ENCODE measurements at places on chromosomes 7 and 10.

- peak; percentile 88 for DNase-seq
Observed at GRCh38 chr7:41567731-41568114, 135.2 kb downstream of the INHBA start.

DNA sequence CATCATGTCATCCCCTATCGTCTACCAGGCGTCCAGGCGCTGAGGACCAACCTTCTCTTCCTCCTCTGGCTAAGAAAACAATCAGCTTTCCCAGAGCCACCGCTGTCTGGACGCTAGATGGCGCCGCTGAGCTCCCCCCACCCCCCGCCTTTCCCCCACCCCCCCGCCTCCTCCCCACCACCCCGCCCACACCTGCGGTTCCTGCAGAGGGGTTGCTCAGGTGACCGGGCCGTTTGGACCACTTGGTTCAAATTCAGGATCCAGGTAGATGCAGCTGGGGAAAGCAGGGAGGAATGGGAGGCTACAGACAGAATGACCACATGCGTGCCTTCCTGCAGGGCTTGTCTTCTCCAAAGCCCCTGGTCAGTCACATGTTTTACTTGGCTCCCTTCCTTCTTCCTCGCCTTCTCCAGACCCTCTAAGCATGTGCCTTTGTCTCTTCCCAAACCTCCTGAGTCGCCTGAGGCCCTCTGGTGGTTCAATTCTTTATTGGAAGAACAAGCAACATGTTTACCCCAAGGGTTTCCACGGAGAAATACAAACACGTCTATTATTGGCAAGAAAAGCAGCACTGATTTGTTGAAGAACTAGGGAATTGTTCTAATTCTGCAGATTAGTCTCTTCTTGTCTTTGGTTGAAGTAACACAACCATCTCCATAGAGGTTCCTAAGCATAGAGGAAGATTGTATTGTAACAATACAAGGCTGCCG, 24.7 kb downstream of the AOC1 start:
- peak; percentile 58 for DNase-seq

DNA sequence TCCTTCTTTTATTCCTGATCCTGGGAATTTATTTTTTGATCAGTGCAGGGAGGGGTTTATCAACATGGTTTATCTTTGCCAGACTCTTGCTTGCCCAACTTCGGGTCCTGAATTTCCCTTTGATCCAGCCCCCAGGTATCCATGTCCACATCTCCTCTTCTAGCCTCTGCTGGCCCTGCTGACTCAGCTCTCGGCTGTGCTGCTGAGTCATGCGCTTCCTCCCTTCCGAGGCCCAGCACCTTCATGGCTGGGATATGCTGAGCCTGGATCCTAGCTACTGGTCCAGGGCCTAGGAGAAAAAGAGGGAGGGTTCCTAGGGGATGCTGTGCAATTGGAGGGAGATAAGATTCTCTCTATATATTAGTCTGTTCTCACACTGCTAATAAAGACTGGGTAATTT, 380.7 kb upstream of the SHH start:
- DNase-seq, result no peak

GRCh38 chr10:84447701-84448400, 119.5 kb downstream of the CCSER2 start:
- DNase-seq, result no peak

DNA sequence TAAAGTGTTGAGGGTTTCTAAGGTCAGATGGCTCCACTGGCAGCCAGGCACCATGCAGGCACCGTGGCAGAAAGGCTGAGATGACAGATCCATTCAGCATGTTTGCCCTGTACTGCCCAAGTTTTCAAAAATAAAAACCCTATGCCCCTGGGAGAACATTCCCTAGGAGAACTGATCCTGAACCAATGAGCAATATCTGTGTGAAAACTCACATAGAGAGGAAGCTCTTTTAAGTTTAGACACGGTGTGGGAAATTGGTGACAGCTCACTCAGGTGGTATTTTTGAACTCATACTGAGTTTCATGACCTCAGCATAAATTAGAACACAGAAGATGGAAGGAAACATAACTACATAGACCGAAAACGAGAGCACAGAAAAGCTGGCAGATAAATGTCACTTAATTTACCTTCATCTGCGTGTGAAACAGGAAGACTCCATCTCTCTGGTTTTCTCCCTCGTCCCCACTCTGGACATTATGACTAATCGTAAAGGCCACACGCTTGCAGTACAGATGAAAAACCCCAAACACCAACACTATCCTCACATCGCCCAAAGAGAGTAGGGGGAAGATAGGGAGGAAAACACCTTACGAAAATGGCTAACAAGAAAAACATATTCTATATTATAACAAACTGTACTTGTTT, 127.8 kb downstream of the ICA1 start:
- no peak for DNase-seq

- DNase-seq, result no peak
Observed at GRCh38 chr7:138116892-138117291, 40.6 kb downstream of the AKR1D1 start.

DNA sequence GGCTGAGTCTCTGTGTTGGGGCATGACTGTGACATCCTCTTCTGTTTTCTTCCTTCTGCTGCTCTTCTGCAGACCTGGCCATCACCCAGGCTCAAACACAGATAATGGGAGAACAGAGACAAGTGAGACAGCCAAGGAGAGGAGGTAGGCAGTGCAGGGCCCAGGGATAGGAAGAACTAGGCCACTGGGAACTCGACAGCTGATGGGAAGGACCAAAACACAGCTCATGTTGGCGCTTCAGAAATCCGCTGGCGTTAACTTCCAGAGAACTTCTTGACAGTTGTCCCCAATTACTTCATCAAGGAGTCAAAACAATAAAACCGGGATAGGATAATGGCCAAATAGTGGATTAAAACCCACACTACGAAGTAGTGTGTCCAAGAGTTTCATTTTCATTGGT, 97.0 kb upstream of the PALS2 start:
- DNase-seq, result no peak

GRCh38 chr10:102450374-102451104, 804 bp downstream of the C10orf95 start:
- DNase-seq, result peak; percentile 83

DNA sequence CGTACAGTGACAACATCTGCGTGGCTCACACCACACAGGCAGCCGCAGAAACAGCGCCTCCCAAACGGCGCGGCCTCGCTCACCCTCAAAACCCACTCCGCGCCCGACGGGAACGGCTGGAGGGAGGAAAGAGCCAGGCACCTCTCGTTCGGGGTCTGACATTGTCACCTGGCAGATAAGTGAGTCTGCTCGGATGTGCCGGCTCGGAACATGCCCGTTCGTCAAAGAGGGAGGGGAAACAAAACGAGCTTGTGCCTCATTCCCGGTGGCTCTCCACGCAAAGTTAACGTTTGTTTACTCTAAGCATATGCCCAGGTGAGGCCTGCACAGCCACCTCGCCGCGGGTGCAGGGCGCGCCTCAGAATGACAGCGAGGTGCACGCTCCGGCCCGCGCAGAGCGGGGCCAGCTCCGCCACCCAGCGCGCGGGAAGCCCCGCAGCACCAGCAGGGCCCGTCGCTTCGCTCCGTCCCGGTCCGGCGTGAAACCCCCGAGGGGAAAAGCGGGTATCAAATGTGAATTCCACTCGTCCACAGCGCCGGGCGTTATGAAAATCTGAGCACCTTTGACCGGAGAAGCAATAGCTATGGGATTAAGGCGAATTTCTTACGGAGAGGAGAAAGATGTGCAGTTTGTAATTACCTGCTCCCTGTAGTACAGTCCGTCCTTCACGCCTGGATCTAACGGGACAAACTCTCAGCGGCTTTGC, 13.1 kb downstream of the CNPY1 start:
- DNase-seq, result no peak

DNA sequence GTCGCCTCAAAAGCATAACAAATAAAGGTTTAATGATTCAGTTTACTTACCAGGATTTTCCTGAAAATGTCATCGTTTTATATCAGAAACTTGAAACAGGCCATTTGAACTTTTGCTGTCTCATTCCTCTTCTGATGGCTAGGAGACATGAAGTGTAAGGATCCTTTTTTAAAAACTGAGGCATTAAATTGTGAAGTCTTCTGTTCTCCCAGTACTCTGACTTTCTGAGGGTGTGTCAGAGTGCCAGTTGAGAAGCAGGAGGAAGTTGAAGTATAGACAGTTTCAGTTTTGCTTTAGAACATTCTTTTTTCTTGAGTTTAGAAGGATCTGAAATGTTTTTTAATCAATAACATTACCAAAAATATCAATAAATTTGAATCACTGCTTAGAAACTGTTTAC, at the start of gene SAMD9L:
SAMD9L (minus strand) TSS at position 242 of the 400 bp plus-strand sequence. CDS start 12,414 bp downstream, outside the sequence.
- DNase-seq, result peak; percentile 35

DNA sequence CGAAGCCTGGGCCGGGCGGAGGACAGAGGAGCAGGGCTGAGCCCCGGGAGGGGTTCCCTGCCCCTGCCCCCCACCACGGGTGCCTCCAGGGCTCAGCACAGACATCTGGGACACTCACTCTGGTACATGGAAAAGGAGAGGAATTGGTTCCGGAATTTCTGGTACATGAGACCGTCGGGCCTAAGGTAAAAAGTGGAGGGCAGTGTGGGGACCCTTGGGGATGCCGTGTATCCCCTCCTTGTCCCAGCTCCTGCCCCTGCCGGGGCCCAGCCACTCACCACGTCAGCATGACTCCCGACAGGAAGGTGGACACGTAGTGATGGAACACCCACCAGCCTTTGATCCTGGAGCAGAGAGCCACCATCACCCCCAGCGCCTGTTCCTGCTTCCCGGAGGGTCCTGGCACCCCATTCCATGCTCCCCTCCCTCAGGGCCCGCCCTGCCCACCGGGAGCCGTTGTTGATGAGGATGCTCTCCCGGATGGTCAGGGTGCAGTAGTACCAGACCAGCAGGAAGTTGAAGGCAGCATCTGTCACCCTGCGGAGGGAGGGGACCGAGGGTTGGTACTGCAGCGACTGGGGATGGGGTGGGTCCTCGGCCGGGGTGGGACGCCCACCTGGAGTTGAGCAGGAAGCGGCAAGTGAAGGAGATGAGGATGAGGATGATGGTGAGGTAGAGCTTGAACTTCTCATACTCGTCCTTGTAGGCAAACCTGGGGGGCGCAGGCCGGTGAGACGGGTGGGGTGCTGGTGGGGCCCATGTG, 6.4 kb downstream of the TMEM120A start:
- DNase-seq, result no peak

DNA sequence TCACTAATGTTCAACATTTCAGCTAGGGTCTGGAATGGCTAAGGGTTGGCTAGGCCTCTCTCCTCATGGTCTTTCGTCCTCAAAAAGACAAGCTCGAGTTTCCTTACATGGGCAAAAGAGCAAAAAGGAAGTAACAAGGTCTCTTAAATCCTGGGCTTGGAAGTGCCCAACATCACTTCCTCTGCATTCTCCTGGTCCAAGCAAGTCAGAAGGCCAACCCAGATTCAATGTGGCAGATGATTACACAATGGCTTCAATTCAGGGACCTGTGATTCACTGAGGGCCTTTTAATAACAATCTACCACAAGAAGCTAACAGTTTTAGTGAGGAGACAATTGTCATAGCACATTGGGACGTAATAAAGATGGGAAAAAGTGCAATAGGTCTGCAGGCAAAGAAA, 4.4 kb upstream of the NUP205 start:
- peak; percentile 15 for DNase-seq

GRCh38 chr10:96046546-96046945, 3.2 kb downstream of the CCNJ start:
- DNase-seq, result no peak

Measured in EH (cell line).